ENCODE measurements at places on chromosomes 6 and 20. TPM values are rescaled to one million over a fixed set of nuclear protein-coding genes. Genes with fewer than 3 reads are reported as not detected.

Gene GGTLC1
- total RNA-seq = not detected

Gene PKHD1
- total RNA-seq = 1.1 TPM

Gene ACTL10
- total RNA-seq = 0.66 TPM

Gene SLCO4A1
- total RNA-seq = 30.9 TPM

Gene NRM
- total RNA-seq = 4.2 TPM

All from subcutaneous adipose tissue (tissue), 4 donors.